ENCODE measurements at places on chromosomes 16 and 17.

- DNase-seq, result no peak
Measured at GRCh38 chr17:80927791-80928216, 63.8 kb upstream of the CHMP6 start.

DNA sequence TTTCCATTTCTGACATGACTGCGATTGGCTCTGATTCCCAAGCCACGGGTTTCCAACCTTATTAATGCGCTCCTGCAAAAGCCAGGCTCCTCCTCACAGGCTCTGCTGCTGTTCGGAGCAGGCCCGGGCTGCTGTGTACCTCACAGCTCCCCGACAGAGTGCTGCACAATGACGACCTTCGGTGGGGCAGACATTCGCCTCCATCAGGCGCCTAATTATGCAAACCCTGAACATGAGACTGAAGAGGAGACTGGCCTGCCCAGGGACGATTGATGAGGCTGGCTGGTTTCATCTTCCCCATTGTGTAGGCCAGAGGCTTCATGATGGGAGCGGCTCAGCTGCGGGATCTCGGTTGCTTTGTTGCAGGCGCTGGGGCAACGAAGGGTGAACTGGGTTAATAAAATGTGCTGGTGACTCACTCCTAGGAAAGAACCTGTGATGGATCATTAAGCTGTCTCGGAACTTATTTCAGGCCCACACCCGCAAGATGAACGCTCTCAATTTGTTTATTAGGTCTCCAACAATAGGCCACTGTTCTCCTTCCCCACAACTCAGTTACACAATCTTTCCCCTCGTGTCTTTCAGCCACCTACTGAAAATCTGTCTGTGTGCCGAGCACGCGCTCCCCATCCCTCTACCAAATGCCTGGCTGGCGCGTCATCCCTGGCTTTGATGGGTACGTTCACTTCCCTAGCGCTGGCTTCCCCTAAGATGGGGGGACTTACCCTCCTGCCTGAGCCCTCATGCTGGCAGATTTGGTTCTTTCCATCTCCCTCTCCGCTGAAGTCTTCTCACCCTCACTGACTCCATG lies 27.2 kb upstream of the TOB1 start:
- DNase-seq, result no peak

DNA sequence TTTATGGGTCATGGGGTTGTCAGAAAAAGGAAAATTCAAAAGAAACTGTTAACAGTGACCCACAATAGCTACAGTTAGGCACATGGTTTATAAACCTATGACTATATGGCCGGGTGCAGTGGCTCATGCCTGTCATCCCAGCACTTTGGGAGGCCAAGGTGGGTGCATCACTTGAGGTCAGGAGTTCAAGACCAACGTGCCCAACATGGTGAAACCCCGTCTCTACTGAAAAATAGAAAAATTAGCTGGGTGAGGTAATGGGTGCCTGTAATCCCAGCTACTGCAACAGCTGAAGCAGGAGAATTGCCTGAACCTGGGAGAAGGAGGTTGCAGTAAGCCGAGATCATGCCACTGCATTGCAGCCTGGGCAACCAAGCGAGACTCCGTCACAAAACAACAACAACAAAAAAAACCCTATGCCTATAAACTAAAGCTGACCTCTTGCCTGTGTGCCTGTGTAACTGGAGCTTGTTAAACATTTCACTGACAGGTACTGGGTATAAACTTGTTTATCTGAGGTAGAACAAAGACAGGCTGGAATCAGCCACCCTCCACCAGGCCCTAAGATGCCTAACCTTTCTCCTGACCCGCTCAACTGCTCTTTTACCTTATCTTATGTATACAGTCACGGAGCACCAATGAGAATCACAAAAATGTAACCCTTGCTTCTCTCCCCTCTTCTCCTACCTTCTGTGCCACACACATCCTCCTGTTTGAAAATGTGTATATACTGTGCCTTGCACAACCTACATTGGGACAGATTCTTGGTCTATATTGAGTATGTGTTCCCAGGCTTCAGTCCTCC lies 62.9 kb upstream of the ATF7IP2 start:
- no peak for DNase-seq

- DNase-seq, result no peak
Measured at GRCh38 chr17:35052241-35052610, 11.3 kb downstream of the RFFL start.

GRCh38 chr16:17269439-17269838 lies 201.3 kb downstream of the XYLT1 start:
- DNase-seq, result no peak

DNA sequence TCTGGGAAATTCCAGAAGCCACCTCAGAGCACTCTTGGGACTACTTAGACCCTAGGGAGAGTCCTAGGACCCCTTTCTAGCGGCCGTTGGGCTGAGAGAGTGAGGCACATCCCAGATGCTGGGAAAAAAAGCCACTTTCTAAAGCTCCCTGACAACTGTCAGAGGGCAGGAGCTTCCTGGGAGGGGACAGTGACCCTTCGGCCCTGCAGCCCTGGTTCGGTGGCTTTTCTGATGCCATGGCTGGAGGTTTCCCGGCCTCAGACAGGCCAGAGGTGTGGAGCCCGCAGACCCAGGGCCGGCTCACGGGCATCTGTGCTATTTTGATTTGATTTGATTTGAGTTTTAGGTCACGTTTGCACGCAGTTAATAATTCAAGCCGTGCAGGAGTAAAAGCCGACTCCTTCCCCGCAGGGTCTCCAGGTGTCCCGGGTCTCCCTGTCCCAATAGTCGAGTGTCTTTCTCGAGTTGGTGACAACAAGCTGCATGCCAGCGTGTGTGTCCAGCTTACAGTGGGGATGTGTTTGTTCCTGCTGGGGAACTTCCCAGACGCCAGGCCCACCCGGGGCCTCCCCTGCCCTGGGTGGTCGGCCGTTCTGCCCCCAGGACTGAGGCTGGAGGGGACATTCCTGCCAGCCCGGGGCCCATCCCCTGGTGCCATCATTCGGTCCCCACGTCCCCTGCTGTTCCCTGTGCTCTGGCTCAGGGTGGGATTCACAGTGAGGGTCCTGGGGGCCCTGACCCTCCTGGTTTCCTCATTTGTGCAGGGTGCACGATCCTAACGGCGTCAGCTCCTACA lies 1.0 kb upstream of the CBFA2T3 start:
- no peak for DNase-seq

DNA sequence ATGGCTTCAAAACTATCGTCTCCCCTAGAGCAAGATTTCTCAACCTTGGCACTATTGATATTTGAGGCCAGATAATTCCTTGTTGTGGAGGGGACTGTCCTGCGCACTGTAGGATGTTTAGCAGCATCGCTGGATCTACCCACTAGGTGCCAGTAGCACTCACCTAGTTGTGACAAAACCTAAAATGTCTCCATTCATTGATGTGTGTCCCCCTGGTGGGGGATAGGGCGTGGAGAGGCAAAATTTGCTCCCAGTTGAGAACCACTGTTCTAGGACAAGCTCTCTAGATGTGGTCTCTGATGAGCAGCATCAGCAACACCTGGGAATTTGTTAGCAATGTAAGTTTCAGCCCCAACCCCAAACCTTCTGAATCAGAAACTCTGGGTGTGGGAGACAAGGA lies 259.0 kb downstream of the XYLT1 start:
- DNase-seq, result peak; percentile 16

DNA sequence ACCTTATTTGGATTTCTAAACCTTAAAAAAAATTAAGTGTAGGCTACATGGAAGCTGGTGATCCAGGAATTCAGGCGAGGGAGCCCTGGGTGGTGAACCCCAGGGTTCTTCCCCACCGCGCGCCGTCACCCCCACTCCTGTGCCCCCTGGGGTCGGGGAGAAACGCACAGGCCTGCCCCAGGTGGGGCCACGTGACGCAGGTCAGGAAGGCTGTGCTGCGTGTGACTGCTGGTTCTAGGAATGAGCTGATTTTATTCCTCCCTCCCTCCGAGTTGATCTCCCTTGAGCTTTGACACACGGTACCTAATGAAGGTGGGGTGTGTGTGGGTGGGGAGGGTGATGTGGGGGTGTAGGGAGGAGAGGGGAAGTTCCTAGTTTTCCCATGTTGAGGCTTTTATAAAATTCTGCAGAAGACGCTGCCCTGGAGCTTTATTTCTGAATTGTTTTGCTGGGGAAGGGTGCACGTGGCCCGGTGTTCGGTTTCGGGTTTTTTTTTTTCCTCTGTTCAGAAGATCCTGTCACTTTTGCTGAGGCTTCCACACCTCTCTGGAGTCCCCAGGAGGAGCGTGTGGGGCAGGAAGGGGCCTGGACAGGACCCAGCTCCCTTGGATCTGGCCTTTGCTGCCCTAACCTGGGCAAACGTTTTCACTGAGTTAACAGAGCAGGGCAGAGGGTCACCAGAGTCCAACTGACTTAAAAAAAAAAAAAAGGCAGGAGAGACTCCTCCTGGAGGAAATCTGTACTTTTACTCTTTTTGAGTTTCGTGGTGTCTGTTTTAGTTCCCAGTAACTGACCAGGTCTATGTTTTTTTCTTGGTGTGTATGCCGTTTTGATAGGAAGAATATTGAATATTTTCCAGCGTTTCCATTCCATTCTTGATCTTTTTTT lies 55.8 kb upstream of the GSE1 start:
- DNase-seq, result no peak

GRCh38 chr17:80935526-80935925 lies 56.1 kb upstream of the CHMP6 start:
- DNase-seq, result no peak

GRCh38 chr16:31452631-31453106 lies 6.6 kb upstream of the ARMC5 start:
- DNase-seq, result no peak

DNA sequence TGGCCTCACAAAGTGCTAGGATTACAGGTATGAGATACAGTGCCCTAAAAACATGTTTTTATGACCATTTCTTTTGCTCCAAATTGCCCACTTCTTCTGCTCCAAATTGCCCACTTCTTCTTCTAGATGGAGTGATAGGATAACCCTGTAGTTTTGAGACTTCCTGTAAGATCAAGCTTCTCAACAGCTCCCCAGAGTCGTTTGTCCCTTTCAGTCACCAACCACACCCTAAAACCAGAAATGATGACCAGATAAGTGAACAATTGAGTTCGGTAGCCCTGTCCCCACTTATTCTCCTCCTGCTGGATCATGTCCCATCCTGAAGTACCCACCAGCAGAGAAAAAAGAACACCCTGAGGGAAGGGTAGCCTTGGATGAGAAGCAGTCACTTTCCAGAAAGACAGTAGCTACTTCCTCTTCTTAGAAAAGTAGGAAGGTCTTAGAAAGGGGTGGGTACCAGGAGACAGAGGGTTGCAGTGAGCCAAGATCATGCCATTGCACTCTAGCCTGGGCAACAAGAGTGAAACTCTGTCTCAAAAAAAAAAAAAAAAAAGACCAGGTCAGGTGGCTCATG lies 2.5 kb downstream of the ODAD4 start:
- peak; percentile 74 for DNase-seq

DNA sequence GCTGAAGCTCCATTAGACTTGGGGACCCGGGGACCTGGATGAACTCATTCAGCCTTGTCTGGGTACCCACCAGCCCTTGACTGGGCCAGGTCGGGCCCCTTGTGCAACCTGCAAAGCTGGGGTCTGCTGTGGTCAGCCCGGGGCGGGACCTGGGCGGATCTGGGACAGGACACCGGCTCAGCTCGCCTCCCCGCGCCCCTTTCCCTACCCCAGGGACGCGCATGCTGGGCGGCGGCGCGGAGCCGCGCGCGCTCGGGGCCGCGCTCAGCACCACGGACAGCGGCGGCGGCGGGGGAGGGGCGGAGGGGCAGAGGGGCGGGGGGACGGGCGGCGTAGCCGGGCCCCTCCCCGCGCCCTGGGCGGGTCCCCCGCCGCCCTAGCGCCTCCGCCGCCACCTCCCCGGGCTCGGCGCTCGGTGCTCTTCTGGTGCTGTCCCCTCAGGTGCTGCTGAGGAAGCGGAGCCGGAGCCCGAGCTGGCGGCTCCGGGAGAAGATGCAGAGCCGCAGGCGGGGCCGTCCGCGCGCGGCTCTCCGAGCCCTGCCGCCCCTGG lies 7.4 kb downstream of the ACD start:
- no peak for DNase-seq

- no peak for DNase-seq
Measured at GRCh38 chr17:78951967-78952551, 26.9 kb upstream of the TIMP2 start.

DNA sequence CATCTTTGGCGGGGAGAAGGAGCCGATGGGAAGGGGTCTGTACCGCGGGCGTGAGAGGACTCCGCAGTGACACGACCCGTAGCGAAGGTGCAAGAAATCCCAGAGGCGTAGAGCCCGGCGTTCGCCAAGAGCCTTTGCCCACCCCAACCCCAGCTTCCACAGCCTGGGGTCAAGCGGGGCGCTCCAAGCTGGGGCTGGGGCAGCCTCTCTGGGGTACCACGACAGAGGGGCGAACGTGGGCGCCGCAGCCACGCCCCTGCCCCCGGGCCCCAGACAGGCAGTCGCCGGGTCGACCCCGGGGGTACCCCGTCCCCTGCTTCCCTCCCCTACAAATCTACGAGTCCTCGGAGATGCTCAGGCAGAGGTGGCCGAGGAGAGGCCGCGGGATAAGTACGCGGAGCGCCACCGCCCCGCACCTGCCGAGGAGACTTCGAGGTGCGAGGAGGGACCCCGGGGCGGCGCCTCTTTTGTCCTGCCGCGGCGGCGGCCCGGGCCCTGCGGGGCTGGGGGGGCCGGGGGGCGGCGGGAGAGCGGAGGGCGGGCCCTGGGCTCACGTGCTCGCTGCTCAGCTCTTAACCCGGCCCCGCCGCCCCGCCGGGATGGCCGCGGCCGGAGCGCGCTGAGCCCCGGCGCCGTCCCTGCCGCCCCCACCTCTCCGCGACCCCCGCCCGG lies at the start of gene ADAM11:
Gene ADAM11 (plus strand): TSS at position 575 of the 672 bp plus-strand sequence. CDS start 212 bp downstream, outside the sequence.
- DNase-seq, result no peak

DNA sequence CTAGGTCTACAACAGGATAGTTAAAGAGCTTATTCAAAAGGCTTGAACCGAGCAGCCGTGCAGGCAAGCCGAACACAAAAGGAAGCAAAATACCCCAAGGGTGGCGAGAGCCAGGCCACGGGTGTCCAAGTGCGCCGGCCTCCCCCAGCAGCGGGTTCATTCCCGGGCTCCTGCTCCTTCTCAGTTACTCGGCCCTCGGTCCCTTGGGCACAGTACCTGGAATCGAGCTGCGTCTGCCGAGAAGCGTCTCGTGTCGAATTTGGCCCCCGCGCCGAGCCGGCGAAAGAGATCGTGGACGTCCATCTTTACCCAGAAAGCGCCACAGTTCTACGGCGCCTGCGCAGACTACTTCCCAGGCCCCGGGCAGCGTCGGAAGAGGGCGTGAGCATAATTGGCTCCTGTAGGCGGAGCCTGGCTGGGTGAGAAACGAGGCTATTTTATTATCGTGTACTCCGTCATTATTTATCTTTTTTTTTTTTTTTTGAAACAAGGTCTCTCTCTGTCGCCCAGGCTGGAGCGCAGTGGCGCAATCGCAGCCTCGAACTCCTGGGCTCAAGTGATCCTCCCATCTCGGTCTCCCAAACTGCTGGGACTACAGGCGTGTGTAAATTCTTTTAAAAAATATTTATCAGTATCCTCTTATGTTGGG lies at the start of gene DDX52:
Gene DDX52 (minus strand): TSS at position 329 of the 649 bp plus-strand sequence. CDS start 26 bp downstream, at position 303.
- peak; percentile 88 for DNase-seq

GRCh38 chr16:19595043-19595767 lies 39.7 kb downstream of the VPS35L start:
- no peak for DNase-seq

Measured in HL-60 (cell line).